ENCODE measurements at places on chromosomes 1 and 21.

DNA sequence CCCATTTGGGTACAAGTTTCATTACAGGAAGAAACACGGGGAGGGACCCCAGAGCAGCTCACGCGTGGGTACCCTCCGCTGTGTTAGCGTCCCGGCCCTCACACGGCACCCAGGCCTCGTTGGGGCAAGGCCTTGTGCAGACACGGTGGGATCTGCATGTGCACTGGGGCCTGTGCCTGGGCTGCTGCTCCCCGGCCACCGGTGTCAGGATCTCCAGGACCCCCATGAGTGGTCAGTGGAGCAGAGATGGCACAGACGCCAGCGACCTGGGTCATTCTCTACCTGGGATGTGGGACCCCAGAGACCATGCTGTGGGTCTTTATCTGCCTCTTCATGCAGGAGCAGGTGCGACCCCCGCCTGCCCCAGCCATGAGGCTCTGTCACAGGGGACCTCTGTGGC, 5.4 kb upstream of the SAMD11 start:
- DNase-seq: no peak

DNA sequence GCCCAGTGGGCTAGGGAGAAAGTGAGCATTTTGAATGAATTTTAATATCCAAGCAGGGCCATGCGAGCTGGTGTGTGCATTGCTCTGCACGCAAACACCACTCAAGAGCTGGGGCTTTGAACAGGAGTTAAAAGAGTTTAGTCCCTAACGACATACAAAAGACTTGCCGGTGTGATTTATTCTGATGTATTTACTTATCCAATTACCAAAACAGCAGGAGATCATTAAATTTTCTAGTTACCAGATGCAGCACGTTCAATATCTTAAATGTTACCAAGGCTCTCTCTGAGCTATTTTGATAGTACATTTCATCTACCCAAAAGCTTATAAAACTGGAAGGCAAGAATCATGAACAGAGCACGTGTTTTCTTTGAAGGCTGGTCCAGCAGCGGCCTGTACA, 30.0 kb upstream of the DMRTA2 start:
- no peak for DNase-seq

GRCh38 chr1:118338936-118339335, 153.9 kb upstream of the SPAG17 start:
- no peak for DNase-seq

DNA sequence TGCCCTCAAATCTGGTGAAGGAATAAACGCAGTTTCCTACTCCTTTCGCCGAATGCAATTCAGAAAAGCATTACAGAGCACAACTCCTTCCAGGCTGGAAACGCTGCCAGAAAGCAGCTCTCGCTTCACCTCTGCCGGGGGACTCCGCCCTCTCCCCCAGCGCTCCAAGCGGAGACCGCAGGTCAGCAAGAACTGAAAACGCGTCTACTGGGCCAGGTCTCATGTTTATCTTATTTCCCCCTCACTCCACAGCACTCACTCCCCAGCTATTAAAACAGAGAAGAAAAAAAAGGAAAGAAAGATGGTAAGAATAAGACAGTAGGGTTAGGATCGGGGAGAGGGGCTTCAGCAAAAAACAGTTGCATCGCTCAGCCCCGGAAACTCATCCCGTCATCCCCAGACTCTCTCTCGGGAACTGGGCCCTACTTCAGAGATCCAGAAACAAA, 833 bp upstream of the RCOR3 start:
- DNase-seq: peak; percentile 89

DNA sequence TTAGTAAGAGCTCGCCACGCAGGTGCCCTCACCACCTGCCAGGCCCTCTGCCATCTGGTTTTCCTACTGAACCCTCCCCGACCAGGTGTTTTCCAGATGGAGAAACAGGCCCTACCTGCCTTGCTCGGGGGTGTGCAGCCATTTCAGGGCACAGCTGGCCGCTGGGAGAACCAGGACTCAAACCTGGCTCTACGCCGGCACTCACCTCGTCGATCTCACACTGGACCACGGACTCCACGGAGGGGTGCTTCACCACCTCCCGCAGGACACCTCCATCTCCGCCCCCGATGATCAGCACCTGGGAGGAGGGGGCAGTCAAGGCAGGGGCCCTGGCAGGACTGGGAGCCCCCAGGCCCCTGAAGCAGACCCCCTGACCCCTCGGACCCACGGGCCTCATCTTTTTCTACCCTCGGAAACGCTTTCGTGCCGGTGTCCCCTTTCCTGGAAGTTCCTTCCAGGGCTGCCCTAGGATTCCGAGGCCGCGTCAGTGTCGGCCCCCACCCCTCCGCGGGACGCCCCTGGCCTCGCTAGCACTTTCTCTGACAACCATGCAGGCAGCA, 1.1 kb downstream of the SRM start:
- DNase-seq: no peak

- no peak for DNase-seq
Measured at GRCh38 chr1:12496154-12496961, 121.7 kb downstream of the DHRS3 start.

DNA sequence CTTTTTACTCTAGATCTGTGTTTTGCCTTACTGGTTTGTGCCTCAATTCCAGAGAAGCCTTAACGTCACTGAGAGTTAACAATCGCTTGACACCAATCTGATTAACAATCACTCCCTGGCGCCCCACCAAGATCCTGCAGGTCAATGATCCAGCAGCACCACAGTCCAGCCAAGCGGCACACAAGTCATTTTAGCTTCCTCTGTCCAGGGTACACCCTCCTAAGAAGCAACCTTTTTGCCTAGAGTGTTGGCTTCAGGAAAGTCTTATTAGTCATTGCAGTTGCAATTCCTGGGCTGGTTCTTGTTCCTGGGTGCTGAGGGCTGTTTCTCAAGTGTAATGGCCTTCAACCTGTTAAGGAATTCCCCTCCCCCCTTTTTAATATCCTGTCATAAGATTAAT, 323.0 kb upstream of the USP25 start:
- DNase-seq: no peak

DNA sequence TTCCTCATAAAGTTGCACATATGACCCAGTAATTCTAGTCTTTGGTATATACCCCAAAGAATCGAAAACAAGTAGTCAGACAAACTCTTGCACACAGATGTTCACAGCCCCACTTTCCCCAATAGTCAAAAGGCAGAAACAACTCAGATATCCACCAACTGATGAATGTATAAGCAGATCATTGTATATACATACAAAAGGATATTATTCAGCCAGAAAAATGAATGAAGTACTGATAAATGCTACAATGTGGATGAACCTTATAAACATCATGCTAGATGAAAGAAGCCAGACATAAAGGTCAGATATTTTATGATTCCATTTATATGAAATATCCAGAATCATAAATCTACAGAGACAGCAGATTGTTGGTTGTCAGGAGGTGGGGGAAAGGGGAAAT, 27.3 kb downstream of the SHCBP1L start:
- DNase-seq: no peak

- peak; percentile 15 for DNase-seq
Measured at GRCh38 chr1:212962509-212962908, 12.2 kb downstream of the VASH2 start.

DNA sequence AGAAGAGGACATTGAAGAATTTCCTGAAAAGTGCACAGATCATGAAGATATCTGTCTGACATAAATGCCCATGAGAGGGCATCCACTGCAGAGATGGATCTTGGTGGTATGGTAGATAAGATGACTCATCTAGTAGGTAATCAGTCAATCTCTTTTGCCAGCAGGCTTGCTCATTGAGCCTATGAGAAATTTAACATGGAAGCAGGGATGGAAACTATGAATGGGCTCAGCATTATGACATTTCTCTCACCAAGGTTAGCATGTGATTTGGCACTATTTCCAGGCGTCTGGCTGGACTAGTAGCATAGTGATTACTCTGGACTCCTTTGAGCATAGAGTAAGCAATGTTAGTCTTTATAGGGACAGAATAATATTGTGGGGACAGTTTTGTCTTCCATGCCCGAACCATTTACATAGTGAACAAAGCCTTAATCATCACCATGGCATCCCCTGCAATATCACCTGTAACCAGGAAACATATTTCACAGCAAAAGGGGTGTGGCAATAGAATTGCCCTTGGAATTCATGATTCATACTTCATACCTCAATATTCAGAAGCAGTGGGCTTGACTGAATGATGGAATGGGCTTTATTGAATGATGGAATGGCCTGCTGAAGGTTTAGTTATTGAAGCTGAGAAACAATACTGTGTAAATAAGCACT, 7.3 kb downstream of the OR2C3 start:
- DNase-seq: no peak

GRCh38 chr21:46357335-46357604, 33.3 kb downstream of the PCNT start:
- no peak for DNase-seq

DNA sequence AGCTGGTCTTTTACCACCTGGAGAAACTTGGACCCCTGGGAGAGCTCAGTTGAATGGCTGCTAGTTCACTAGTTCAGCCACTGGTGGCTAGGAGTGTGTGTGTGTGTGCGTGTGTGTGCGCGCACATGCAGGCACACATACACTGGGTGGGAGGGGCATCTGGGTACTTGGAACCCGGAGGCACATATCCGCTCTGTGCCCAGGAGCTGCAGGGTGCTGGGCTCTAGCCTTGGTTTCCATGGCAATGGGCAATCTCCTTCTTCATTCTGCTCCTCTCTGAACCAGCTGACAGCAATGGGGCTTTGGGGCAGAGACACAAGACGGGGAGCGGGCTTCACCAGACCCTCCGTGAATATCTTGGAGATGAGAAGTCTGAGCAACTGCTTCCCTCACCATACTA, 87.1 kb upstream of the DISP3 start:
- peak; percentile 91 for DNase-seq

- DNase-seq: peak; percentile 46
Measured at GRCh38 chr1:56797065-56797685, 22.0 kb downstream of the FYB2 start.

DNA sequence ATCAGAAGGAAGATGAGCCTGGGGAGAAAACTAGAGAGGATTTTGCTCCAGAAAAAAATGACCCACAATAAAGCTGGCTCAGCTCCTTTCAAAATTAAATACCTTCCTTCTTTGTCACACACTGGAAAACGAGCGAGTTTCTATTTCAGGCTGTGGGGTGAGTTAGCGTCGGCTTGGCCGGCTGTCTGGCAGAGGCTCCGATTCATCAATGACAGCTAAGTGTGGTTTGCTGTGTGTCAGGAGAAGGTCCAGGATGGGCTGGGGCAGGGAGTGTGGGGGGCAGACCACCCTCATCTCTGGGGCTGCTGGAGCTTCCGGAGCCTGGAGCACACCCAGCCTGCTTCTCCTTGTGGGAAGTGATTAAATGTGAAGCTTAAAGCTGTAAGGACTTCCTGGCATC, 120.2 kb downstream of the ETS2 start:
- DNase-seq: peak; percentile 51

DNA sequence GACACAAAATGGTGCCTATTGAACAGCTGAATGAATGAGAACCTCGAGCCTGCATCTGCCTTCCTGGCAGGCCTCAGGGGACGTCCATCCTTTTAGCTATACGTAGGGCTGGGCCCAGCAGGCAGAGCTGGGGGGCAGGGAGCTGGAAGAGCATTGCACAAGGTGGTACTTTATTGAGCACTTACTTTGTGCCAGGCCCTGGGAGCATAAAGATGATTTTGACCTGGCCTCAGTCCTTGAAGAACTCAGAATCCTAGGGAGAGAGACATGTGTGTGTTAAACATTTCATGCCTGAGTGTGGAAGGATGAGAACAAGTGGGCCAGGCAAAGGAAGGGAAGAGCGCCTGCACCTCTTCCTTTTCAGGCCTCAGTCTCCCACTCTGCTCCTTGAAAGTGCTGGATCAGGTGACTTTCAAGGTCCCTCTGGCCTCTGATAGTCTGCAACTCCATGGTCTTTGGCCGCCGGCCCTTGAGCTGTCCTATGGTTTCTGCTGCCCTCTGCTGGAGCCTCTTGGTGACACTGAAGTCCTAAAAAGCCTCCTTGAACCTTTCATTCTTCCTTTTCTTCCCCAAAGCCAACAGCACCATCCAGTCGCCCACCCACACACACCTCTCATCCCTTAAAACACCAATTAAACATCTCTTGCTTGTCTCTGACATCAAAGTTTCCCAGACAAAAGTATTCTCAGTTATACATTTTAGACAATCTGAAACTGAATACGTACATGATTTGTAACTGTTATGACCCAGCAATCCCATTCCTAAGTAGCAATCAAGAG, 3.5 kb upstream of the PEAR1 start:
- DNase-seq: peak; percentile 87

DNA sequence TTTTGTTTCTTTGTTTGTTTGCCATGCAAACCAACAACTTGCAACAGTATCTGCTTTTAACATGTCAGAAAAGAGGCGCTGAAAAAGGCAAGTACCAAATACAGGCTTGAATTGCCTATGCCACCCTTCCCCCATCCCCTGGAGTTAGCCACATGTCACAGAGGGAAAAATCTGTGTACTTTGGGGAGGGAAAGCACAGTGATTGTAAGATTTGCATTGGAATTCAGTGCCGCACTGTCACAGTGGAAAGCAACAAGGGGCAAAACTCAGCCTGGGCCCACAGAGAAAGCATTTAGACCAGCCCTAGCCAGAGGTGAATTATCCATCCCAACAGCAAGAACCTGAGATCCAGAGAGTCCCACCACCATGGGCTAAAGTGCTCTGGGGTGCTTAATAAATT, 52.4 kb upstream of the ACADM start:
- DNase-seq: no peak

DNA sequence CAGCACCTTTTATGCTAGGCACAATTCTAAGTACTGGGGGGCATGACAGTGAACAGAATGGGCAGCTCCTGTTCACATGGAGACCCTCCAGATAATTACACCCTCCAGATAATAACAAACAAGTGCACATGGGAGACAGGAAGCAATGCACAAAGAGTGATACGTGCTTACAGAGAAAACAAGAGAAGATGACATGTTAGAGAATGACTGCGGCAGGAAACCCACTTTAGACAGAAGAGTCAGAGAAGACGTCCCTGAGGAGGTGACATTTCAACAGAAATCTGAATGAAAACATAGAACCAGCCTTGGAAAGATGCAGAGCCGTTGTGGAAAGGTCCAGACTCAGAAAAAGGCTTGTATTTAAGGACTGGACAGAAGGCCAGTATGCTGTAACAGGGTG, 54.7 kb upstream of the ARTN start:
- no peak for DNase-seq

DNA sequence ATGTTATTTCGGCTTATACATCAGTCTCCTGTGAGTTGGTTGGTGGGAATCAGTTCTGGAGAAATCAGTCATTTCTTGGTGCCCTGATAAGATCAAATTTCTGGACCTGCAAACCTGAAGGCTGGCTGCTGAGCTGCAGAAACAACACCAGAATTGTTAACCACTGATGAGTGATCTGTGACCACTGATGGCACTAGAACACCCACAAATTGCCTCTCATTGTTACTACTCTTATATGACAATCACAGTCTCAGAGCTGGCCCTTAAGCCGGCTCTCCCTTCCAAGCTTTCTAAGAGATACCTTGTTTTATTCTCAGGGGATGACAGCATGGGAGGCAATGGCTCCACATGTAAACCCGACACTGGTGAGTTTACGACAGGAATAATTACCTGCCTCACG, 1.9 kb downstream of the C1orf162 start:
- DNase-seq: no peak

Data from brain (organoid and tissue), 16 donors.